ENCODE measurements at places on chromosomes 5 and 9. TPM values are rescaled to one million over a fixed set of nuclear protein-coding genes. Genes with fewer than 3 reads are reported as not detected.

The PTGDS gene
- total RNA-seq = not detected

The ANKRD34B gene
- total RNA-seq = not detected

The CER1 gene
- total RNA-seq = 3.0 TPM

The C5orf52 gene
- total RNA-seq = not detected

The LRRTM2 gene
- 28.9 TPM for total RNA-seq

The BSPRY gene
- not detected for total RNA-seq

The PCDHA9 gene
- 18.9 TPM for total RNA-seq

The SPINK6 gene
- total RNA-seq = not detected

The ENTPD2 gene
- total RNA-seq = 0.69 TPM

The GABRA6 gene
- total RNA-seq = not detected

The TLR4 gene
- not detected for total RNA-seq

The FUBP3 gene
- total RNA-seq = 76.8 TPM

The OTP gene
- 0.17 TPM for total RNA-seq

The SUSD3 gene
- not detected for total RNA-seq

The FGF18 gene
- 26.3 TPM for total RNA-seq

The IFNK gene
- total RNA-seq = not detected

The SLC27A6 gene
- total RNA-seq = not detected

The TJP2 gene
- 6.0 TPM for total RNA-seq

The ITGA2 gene
- not detected for total RNA-seq

The C9orf50 gene
- total RNA-seq = 0.56 TPM

The GPR150 gene
- not detected for total RNA-seq

The DELE1 gene
- total RNA-seq = 108 TPM

The CERT1 gene
- 45.4 TPM for total RNA-seq
